B cell (primary cell): ENCODE measurements at places on chromosomes 3 and 15.
A peak's percentile ranks its signal among the peaks of the same experiment; 100 is the strongest.

DNA sequence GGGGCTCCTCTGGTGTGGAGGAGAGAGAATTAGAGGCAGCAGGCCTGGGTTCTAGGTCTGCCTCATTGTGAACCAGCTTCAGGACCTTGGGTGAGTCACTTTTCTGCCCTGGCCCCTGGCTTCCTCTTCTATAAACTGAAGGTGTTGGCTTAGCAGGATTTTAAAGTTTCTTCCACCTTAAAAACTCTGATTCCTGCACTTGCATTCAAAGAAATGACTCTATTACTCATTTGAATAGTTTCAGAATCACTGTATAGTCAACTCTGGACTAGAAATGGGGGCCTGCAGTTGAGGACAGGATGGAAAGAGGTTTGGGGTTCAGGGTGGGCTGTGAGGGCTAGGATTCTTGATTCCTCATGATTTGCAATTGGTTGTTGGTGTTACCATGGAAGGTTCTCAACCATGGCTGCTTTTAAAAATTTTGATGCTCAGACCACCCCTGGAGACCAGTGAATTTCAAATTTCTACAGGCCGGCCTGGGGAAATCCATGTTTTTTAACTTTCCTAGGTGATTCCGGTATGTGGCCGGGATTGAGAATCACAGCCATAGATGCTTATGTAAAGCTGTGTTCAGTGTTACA, 19.9 kb downstream of the SMAD3 start:
- peaks cover 99% of the 10 kb centered on the region for H3K4me1 ChIP-seq
- H3K36me3 ChIP-seq: peaks cover 5% of the 10 kb centered on the region
- no peaks in the 10 kb centered on the region for H3K27me3 ChIP-seq
- H3K4me3 ChIP-seq: no peak overlapping the region
- no peak for DNase-seq

- no peak overlapping the region for H3K27ac ChIP-seq
- no peaks in the 10 kb centered on the region for H3K4me1 ChIP-seq
- no peak overlapping the region for H3K4me3 ChIP-seq
- H3K27me3 ChIP-seq: no peaks in the 10 kb centered on the region
- no peaks in the 10 kb centered on the region for H3K36me3 ChIP-seq
- DNase-seq: no peak
Observed at GRCh38 chr3:65607101-65607500, 431.6 kb downstream of the MAGI1 start.

DNA sequence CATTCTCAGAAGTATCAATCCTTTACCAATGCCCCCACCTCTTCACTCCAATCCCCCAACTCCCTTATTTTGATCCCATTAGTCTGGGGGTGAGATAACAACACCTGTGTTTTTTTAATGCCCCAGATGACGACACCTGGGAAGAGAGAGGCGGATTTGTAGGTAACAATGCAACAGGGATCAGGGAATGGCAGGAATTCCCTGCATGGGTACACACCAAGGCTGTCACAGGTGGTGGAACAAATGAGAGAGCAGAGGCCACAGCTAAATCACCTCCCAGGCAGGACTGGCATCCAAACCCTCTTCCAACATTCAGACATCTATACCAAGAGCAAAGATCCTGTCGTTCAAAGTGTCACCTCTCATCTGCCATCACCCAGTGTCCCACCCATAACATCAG, 319.2 kb upstream of the TRIM42 start:
- no peak for DNase-seq
- H3K27me3 ChIP-seq: no peaks in the 10 kb centered on the region
- no peak overlapping the region for H3K4me3 ChIP-seq
- no peaks in the 10 kb centered on the region for H3K36me3 ChIP-seq
- no peaks in the 10 kb centered on the region for H3K4me1 ChIP-seq

GRCh38 chr3:172171396-172172075, 132.2 kb downstream of the FNDC3B start:
- H3K4me1 ChIP-seq: no peaks in the 10 kb centered on the region
- H3K27ac ChIP-seq: no peak overlapping the region
- H3K4me3 ChIP-seq: no peak overlapping the region
- no peak for DNase-seq
- no peaks in the 10 kb centered on the region for H3K27me3 ChIP-seq

DNA sequence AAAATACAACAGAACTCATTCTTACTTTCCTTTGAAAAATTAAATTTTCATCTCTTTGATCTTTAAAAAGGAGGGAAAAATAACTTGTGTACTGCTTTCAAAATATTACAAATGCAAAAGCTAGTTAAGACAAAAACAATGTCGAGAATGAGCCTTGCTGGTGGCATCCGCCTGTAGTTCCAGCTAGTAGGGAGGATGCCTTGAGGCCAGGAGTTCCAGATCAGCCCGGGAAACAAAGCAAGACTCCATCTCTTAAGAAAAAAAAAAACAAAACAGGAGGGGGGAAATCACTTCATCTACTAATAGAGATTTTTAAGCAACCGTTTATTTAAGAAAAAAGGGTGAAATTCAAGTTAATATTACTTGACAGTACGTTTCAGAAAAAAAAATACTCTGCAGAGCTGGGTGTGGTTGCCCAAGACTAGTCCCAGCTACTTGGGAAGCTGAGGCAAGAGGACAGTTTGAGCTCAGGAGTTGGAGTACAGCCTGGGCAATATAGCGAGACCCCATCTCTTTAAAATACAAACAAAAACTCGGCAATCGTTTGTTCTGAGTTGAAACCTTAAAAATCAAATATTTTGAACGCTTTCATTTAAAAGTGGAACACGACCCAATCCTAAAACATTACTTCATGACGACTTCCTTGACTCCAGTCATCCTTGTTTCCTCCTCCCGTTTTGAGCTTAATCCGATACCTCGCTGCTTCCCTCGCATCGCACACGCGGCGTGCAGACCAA, 1.2 kb downstream of the KPNA1 start:
- peak overlapping the region; percentile 70 for H3K4me3 ChIP-seq
- no peaks in the 10 kb centered on the region for H3K27me3 ChIP-seq
- peak overlapping the region; percentile 99 for H3K27ac ChIP-seq
- peaks cover 11% of the 10 kb centered on the region for H3K4me1 ChIP-seq
- DNase-seq: no peak

DNA sequence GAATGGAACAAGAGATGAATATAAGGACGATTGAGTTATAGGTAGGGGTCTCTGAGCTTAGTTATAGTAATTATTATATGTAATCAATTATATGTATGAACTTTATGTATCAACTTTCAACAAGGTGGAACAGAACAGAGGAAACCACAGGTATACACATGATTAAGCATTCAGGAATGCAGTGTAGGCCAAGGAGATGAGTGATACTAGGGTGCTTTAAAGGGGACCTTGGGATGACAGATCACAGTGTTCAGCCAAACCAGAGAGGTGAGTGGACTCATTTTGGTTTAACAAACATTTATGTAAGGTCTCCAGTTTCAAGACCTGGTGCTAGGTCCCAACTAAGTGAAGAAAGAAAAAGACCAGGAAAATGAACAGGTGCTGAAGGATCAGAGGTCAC, 895.5 kb downstream of the ROBO2 start:
- no peak overlapping the region for H3K27ac ChIP-seq
- H3K4me3 ChIP-seq: no peak overlapping the region
- H3K27me3 ChIP-seq: no peaks in the 10 kb centered on the region
- H3K36me3 ChIP-seq: no peaks in the 10 kb centered on the region

DNA sequence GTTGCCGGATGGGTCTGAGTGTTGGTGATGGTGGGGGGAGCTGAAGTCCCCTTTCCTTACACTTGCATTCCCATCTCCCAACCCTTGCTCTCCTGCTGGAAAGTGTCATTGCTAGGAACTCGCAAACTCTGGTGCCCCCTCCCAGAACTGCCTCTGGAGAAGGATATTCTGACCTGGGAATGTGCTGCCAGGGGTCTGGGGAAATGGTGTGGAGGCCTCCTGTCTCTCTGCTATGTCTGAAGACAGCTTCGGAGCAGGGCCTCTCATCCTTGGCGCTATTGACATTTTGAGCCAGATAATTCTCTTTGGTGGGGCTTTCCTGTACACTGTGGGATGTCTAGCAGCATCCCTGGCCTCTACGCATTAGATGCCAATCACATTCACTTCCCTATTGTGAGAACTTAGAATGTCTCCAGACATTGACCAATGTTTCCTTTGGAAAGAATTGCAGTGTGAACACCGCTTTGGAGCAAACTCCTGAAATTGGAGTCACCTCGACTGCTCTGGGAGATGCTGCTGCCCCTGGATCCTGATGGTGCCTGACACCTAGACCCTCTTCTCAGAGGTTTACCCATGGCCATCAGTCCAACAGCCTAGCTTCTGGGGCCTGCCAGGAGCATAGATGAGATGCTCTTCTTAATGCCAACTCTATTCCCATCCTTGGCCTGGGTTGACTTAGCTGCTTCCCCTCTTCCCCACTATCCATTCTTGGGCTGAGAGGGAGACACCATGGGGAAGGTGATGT, 2.2 kb upstream of the KY start:
- DNase-seq: no peak
- H3K36me3 ChIP-seq: no peaks in the 10 kb centered on the region
- H3K27ac ChIP-seq: no peak overlapping the region
- no peak overlapping the region for H3K4me3 ChIP-seq
- H3K4me1 ChIP-seq: no peaks in the 10 kb centered on the region

- no peaks in the 10 kb centered on the region for H3K36me3 ChIP-seq
- no peaks in the 10 kb centered on the region for H3K4me1 ChIP-seq
- no peaks in the 10 kb centered on the region for H3K27me3 ChIP-seq
- no peak overlapping the region for H3K4me3 ChIP-seq
Observed at GRCh38 chr3:176655404-176656094, 541.7 kb downstream of the TBL1XR1 start.

GRCh38 chr15:67098768-67099282, 33.4 kb downstream of the SMAD3 start:
- no peak for DNase-seq
- no peak overlapping the region for H3K4me3 ChIP-seq
- no peaks in the 10 kb centered on the region for H3K27me3 ChIP-seq
- H3K36me3 ChIP-seq: peaks cover 31% of the 10 kb centered on the region
- peak overlapping the region; percentile 69 for H3K27ac ChIP-seq

DNA sequence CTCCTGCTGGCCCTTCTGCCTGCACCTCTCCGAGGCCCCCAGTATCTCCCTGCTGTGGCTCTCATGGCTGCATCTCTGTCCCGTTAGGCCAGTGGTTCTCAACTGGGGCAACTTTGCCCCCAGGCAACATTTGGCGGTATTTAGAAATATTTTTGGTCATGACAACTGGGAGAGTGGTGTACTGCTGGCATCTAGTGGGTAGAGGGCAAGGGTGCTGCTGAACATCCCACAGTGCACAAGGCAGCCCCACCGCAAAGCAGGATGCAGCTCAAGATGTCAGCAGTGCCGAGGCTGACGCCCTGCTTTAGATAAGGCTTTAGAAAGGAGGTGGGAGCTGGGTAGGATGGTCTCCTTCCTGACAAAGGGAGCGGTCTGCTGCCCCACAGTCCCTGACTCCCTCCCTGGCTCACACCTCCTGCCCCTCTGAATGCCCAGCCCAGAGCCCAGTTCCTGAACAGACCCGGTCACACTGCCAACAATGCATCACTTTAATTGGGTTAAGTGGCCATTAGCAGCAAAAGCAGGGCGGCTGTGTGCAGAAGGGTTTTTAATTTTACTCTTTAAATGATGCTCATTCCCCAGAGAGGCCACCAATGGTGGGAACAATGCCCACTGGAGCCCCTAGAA, 68.8 kb upstream of the TMEM115 start:
- no peaks in the 10 kb centered on the region for H3K27me3 ChIP-seq
- no peak overlapping the region for H3K27ac ChIP-seq
- no peaks in the 10 kb centered on the region for H3K4me1 ChIP-seq
- H3K36me3 ChIP-seq: no peaks in the 10 kb centered on the region
- no peak overlapping the region for H3K4me3 ChIP-seq

DNA sequence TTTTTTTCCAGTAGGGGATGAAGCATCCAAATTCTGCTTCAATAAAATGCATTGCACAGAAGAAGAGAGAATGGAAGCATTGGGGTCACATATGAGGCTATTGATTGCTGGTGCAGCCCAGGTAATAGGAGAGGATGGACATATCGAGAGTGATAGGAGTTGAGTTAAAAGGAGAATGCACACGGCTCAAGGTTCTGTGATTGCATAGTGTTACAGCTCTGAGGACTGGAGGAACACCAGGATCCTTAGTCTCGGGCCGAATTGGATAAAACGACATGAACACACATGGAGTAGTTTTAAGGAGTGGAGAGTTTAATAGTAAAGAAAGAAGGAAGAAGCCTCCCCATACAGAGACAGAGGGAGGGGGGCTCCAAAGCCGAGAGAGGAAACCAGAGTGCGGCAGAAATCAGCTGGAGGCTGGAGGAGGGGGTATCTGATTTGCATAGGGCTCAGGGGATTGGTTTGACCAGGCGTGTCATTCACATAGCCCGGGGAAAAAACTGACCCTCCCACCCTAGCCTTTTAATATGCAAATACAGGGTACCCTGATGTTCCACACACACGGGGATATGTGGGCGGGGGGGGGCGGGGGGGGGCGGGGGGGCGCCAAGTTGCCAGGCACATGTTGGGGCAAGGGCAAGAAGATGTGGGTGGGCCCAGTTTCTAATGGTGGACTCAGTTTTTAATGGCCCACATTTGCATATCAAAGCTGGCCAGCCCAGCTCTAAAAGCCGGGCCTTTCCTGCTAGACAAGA, 156.9 kb downstream of the AGBL1 start:
- no peaks in the 10 kb centered on the region for H3K36me3 ChIP-seq
- no peak overlapping the region for H3K27ac ChIP-seq
- no peak overlapping the region for H3K4me3 ChIP-seq
- DNase-seq: no peak

DNA sequence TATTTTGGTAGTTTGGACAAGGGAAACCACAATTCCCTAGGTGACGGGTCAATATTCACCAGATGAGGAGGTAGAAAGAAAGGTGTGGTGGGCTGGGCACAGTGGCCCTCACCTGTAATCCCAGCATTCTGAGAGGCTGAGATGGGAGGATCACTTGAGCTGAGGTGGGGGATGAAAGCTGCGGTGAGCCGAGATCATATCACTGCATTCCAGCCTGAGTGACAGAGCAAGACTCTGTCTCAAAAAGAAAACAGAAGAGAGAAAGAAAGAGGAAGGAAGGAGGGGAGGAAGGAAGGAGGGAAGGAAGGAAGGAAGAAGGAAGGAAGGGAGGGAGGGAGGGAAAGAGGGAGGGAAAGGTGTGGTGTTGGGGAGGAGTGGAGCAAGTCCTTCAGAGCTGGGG, 56.1 kb upstream of the RNF7 start:
- no peak for DNase-seq
- H3K27me3 ChIP-seq: no peaks in the 10 kb centered on the region
- H3K27ac ChIP-seq: no peak overlapping the region
- peaks cover 15% of the 10 kb centered on the region for H3K4me1 ChIP-seq
- no peaks in the 10 kb centered on the region for H3K36me3 ChIP-seq

- H3K4me1 ChIP-seq: no peaks in the 10 kb centered on the region
- no peaks in the 10 kb centered on the region for H3K27me3 ChIP-seq
- H3K36me3 ChIP-seq: peaks cover 4% of the 10 kb centered on the region
- DNase-seq: no peak
- H3K4me3 ChIP-seq: no peak overlapping the region
Observed at GRCh38 chr3:108145578-108145977, 54.7 kb upstream of the CD47 start.

- no peaks in the 10 kb centered on the region for H3K27me3 ChIP-seq
- H3K4me3 ChIP-seq: no peak overlapping the region
- H3K4me1 ChIP-seq: peaks cover 5% of the 10 kb centered on the region
Observed at GRCh38 chr15:62624547-62625378, 417.8 kb upstream of the TPM1 start.
